ENCODE measurements at places on chromosomes 4 and X. TPM values are rescaled to one million over a fixed set of nuclear protein-coding genes. Genes with fewer than 3 reads are reported as not detected.

DNA sequence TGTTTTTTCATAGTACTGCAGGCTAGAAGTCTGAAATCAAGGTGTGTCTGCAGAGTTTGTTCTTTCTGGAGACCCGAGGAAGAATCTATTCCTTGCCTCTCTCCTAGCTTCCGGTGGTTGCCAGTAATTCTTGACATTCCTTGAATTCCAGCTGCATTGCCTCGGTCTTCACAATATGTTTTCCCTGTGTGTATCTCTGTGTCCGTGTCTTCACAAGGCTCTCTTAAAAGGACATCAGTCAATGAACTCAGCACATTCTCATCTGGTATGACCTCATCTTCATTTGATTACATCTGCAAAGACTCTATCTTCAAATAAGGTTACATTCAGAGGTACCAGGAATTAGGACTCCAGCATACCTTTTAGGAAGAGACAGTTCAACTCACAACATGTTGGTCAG is 163.4 kb downstream of the BANK1 start:
- no peak for DNase-seq
- H3K27me3 ChIP-seq: no peaks in the 10 kb centered on the region
- no peaks in the 10 kb centered on the region for H3K4me1 ChIP-seq
- no peak overlapping the region for H3K27ac ChIP-seq
- no peaks in the 10 kb centered on the region for H3K36me3 ChIP-seq
- H3K4me3 ChIP-seq: no peak overlapping the region

DNA sequence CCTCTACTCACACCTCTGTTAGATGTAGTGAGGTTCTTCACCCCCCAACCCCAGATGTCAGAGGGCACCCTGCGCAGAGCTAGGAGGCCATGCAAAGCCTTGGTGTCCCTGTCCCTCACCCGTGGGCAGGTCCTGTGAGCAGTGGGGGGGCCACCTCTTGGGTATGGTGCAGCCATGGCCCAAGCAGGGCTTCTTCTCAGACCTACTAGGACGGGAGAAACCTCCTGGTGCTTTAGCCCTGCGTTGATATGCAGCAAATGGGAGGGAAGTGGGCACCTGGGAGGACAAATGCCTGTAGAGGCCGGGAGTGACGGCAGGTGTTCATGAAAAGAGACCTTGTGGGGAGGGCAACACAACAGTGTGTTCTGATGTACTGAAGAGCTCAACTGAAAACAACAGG is 38.5 kb upstream of the MSANTD1 start:
- H3K4me1 ChIP-seq: peaks cover 16% of the 10 kb centered on the region
- no peaks in the 10 kb centered on the region for H3K27me3 ChIP-seq
- no peak overlapping the region for H3K4me3 ChIP-seq
- DNase-seq: no peak
- H3K27ac ChIP-seq: no peak overlapping the region

The NXF2B gene
- total RNA-seq: not detected

The SRPX2 gene
- 30.9 TPM for total RNA-seq

The RNF175 gene
- not detected for total RNA-seq

GRCh38 chr4:140523370-140523856 is 555 bp upstream of the ELMOD2 start:
- H3K4me3 ChIP-seq: peak overlapping the region; percentile 77
- no peaks in the 10 kb centered on the region for H3K36me3 ChIP-seq
- peak overlapping the region; percentile 84 for H3K27ac ChIP-seq
- H3K27me3 ChIP-seq: no peaks in the 10 kb centered on the region
- peaks cover 8% of the 10 kb centered on the region for H3K4me1 ChIP-seq

DNA sequence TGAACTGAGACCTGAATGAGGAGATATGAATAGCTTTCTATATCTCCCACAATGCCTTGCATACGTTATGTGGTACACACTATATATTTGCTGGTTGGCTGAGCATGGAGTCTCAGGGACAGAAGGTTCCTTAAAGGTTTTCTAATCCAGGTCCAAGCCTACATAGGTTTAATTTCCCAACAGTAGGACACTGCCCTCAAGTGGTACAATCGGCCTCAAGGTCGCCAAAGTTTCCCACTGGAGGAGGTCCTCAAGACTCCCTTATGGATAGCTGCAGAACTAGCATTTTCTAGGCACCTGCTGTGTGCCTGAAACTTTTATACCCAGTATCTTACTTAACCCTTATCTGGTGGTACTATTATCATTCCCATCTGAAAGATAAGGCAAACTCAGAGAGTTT is 21.0 kb upstream of the EFNB1 start:
- H3K27ac ChIP-seq: no peak overlapping the region
- H3K4me1 ChIP-seq: no peaks in the 10 kb centered on the region
- H3K4me3 ChIP-seq: no peak overlapping the region
- no peaks in the 10 kb centered on the region for H3K36me3 ChIP-seq
- no peak for DNase-seq

GRCh38 chr4:156635051-156635450 is 336.5 kb downstream of the PDGFC start:
- H3K27ac ChIP-seq: no peak overlapping the region
- no peaks in the 10 kb centered on the region for H3K4me1 ChIP-seq
- DNase-seq: no peak

DNA sequence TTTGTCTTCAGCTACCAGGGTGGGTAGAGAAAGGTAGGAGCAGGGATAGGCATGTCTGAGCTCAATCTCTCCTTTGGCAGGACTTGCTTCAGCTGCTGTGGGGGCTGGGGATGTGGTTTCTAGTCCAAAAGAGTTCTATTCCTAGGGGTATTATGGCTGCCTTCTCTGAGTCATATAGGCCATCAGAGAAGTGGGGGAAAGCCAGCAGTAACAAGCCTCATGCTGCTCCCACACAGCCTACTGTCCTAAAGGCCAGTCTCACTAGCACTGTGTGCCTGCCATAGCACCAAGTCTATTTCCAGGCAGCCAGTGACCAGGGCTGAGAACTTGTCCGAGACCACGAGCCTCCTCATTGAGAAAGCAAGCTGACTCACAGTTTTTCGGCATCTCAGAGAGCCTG is 270.6 kb downstream of the DCAF12L2 start:
- no peak overlapping the region for H3K4me3 ChIP-seq
- no peaks in the 10 kb centered on the region for H3K27me3 ChIP-seq
- H3K27ac ChIP-seq: no peak overlapping the region
- no peak for DNase-seq
- no peaks in the 10 kb centered on the region for H3K36me3 ChIP-seq
- no peaks in the 10 kb centered on the region for H3K4me1 ChIP-seq

DNA sequence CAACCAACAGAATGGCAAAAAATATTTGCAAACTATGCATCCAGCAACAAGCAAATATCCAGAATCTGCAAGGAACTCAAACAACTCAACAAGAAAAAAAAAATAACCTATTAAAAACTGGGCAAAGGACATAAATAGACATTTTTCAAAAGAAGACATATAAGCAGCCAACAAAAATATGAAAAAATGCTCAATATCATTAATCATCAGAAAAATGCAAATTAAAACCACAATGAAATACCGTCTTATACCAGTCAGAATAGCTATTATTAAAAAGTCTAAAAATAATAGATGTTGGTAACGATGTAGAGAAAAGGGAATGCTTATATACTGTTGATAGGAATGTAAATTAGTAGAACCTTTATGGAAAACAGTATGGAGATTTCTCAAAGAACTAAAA is 53.4 kb downstream of the WDR19 start:
- no peak overlapping the region for H3K27ac ChIP-seq
- H3K4me3 ChIP-seq: no peak overlapping the region
- H3K4me1 ChIP-seq: no peaks in the 10 kb centered on the region
- no peak for DNase-seq
- no peaks in the 10 kb centered on the region for H3K27me3 ChIP-seq

The SPANXN4 gene
- not detected for total RNA-seq

GRCh38 chr4:121307445-121308327 is 73.1 kb downstream of the QRFPR start:
- no peak for DNase-seq
- no peak overlapping the region for H3K4me3 ChIP-seq
- H3K27me3 ChIP-seq: no peaks in the 10 kb centered on the region
- no peak overlapping the region for H3K27ac ChIP-seq

GRCh38 chrX:20742106-20742505 is 475.4 kb upstream of the RPS6KA3 start:
- H3K4me3 ChIP-seq: no peak overlapping the region
- no peaks in the 10 kb centered on the region for H3K4me1 ChIP-seq
- H3K36me3 ChIP-seq: no peaks in the 10 kb centered on the region
- H3K27me3 ChIP-seq: no peaks in the 10 kb centered on the region

DNA sequence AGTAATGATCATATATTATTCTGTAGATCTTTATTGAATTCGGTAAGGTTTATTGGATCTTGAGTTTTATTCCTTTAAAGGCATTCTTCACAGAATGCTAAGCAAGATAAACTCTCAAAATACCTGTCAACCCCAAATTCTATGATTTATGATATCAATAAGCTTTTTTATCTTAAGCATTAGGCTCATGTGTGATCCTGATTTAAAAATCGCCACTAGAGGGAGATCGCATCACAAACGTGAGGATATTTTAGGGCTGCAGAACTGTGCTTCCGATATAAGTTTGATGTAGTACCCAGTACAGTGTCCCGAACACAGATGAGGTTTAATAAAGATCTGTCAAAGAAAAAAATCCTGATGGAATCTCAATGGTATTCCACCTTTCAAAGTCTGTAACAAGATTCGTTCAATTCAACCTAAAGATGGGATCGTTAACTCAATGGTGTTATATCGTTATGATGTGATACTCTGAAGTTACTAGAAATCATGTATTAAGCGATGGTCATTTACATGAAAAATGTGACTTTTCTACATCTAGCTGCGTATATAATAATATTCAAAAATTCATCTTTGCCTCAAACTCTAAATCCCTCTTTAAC is 169.0 kb downstream of the CORIN start:
- no peak for DNase-seq
- no peak overlapping the region for H3K27ac ChIP-seq
- H3K4me1 ChIP-seq: no peaks in the 10 kb centered on the region
- H3K4me3 ChIP-seq: no peak overlapping the region
- H3K27me3 ChIP-seq: no peaks in the 10 kb centered on the region

GRCh38 chrX:154412468-154412867 is 1.1 kb downstream of the TAFAZZIN start:
- H3K36me3 ChIP-seq: no peaks in the 10 kb centered on the region
- H3K27ac ChIP-seq: peak overlapping the region; percentile 96
- H3K27me3 ChIP-seq: no peaks in the 10 kb centered on the region
- H3K4me3 ChIP-seq: peak overlapping the region; percentile 88

DNA sequence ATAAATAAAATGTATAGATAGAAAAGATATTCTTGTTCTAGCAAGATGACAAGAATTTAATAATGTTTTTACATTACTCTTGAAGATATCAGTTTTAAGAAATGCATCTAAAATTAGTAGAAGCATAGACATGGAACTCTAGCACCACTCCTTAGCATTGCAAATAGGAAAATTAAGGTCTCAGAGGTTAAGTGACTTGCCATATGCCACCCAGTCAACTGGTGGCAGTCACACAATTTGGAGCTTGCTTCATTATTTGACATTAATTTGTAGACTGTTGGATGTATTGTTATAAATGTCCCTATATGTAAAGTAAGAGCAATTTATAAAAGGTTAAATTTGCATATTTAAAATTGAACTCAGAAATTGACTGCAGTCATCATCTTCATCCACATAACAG is 20.8 kb downstream of the GPM6A start:
- H3K27me3 ChIP-seq: no peaks in the 10 kb centered on the region
- H3K36me3 ChIP-seq: no peaks in the 10 kb centered on the region
- no peak for DNase-seq
- no peak overlapping the region for H3K4me3 ChIP-seq
- no peak overlapping the region for H3K27ac ChIP-seq
- H3K4me1 ChIP-seq: no peaks in the 10 kb centered on the region

The ITM2A gene
- 56.9 TPM for total RNA-seq

The HTR2C gene
- total RNA-seq: not detected

DNA sequence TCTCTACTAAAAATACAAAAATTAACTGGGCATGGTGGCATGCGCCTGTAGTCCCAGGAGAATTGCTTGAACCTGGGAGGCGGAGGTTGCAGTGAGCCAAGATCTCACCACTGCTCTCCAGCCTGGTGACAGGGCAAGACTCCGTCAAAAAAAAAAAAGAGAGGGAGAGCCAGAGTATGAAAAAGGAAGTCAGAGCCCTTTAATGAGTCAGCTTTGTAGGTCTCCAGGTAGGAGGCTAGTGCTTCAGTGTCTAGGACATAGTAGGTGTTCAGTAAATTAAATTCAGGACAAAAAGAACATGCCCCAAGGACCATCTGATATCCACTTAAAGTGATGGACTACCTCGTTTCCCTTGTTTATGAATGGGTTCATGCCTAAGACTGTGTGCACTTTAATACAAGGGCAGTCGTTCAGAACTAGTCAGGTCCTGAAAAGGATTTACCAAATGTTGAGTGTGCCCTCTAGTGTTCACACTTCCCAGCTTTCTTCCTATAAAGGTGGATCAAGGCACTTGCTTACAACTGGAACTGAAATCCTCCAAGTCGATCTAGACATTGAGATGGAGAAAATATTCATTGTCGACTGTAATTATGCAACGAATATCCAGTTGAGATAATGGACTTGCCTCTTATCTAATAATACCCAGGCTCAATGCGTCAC is 29.0 kb downstream of the F9 start:
- DNase-seq: no peak
- no peaks in the 10 kb centered on the region for H3K36me3 ChIP-seq
- H3K4me3 ChIP-seq: no peak overlapping the region
- no peaks in the 10 kb centered on the region for H3K27me3 ChIP-seq

DNA sequence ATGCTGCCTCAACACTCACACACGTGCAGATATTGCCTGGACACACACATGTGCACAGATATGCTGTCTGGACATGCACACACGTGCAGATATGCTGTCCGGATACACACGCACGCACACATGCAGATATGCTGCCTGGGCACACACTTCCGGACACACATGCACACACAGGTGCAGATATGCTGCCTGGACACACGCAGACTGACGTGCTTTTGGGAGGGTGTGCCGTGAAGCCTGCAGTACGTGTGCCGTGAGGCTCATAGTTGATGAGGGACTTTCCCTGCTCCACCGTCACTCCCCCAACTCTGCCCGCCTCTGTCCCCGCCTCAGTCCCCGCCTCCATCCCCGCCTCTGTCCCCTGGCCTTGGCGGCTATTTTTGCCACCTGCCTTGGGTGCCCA is 14.7 kb downstream of the FGFRL1 start:
- DNase-seq: no peak
- peaks cover 9% of the 10 kb centered on the region for H3K36me3 ChIP-seq
- H3K4me3 ChIP-seq: no peak overlapping the region
- H3K27me3 ChIP-seq: no peaks in the 10 kb centered on the region
- no peak overlapping the region for H3K27ac ChIP-seq

- H3K27ac ChIP-seq: peak overlapping the region; percentile 100
- DNase-seq: peak; percentile 57
- peak overlapping the region; percentile 68 for H3K4me3 ChIP-seq
- peaks cover 12% of the 10 kb centered on the region for H3K4me1 ChIP-seq
- peaks cover 5% of the 10 kb centered on the region for H3K27me3 ChIP-seq
- no peaks in the 10 kb centered on the region for H3K36me3 ChIP-seq
These were observed 807 bp downstream of the USP9X start for GRCh38 chrX:41085878-41086626.

DNA sequence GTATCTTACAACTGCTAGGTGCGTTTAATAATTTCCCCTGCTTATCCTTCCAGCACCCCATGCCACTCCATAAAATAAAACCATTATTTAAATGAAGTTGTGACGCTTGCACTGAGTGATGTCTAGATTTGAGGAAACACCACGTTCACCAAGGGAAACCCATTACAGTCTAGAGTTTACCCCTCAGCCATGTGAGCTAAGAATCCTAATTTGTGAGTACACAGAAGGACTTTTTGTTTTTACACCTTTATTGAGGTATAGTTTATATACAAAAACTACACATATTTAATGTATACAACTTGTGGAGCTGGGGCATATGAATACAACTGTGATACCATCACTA is 326.8 kb downstream of the RAPGEF2 start:
- no peak for DNase-seq
- no peaks in the 10 kb centered on the region for H3K36me3 ChIP-seq
- H3K4me1 ChIP-seq: no peaks in the 10 kb centered on the region
- H3K27ac ChIP-seq: no peak overlapping the region
- H3K4me3 ChIP-seq: no peak overlapping the region

All from upper lobe of left lung (tissue), 6 donors.